ENCODE measurements at places on chromosomes 3 and 15.
A peak's percentile ranks its signal among the peaks of the same experiment; 100 is the strongest.

DNA sequence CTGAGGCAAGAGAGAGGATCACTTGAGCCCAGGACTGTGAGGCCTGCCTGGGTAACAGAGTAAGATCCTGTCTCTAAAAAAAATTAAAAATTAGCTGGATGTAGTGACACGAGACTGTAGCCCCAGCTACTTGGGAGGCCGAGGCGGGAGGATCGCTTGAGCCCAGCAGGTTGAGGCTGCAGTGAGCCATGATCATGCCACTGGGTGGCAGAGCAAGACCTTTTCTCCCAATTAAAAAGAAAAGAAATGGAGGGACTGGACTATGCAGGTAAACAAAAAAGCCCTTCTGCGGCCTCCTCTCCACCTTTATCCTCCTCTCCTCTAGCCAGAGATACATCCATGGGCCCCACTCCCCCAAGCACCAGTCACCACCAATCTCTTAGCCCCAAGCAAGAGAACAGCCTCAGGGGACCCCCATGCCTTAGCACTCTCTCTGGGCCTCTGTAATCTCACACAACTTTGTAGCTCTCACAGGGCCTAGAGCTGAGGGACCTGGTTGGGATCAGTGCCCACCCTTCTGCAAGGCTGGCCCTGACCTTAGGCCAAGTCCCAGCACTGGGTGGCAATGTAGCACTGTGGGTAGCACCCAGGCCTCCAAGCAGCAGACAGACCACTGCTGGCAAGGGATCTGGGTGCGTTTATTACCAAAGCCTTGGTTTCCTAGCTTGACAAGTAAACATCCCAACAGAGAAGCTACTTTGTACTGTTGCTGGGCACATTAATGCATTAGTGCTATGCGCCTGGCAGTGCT is 43.4 kb downstream of the FAM174B start:
- peak; percentile 65 for DNase-seq

- DNase-seq = no peak
Observed at GRCh38 chr3:116802651-116803050, 93.1 kb downstream of the TUSC7 start.

- peak; percentile 37 for DNase-seq
Observed at GRCh38 chr15:81400640-81401236, 26.7 kb upstream of the TMC3 start.

DNA sequence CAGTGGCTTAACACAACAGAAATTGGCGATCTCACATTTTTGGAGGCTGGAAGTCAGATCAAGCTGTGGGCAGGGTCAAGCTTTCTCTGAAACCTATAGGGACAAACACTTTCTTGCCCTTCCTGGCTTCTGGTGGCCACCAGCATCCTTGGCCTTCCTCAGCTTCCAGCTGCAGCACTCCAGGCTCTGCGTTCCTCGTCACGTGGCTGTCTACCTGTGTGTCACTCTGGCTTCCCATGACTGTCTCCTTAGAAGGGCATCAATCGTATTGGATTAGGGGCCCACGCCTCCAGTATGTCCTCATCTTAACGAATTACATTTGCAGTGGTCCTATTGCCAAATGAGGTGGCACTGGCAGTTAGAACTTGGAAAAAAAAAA is 25.8 kb downstream of the DNASE1L3 start:
- DNase-seq = no peak

DNA sequence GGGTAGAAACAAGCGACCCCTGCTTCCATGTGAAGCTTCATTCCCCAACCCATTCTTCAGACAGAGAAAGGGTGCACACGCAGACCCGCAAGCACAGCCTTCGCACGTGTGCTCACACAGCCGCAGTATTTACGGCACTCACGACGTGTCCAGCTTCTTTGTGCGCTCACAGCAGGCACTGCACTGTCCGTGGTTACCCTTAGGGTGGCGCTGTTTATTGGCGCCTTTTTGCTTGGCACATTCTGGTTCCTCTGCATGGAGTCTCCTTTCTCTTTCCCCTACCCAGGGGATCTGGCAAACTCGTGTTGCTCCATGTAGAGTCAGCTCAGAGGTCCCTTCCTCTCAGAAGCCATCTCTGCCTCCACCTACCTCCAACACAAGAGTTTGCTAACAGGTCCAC is 115.1 kb downstream of the SLCO3A1 start:
- DNase-seq = no peak

DNA sequence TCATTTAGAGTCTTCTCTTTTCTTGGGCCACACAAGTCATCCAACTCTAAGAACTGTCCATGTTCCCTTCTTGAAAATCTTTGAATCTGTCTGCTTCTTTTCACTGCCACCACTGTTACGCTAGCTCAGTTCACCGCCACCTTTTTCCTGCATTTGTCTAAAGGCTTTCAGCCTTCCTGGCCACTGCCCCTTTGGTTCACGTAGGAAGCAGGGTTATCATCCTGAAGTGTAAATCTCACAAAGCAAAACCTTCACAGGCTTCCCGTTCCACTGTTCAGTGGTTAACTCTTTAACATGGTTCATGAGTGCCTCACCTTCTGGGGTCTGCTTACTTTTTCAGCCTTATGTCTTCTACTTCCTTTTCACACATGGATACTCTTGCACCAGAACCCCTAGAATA is 26.3 kb upstream of the CCDC39 start:
- no peak for DNase-seq

- DNase-seq = no peak
Observed at GRCh38 chr3:153856932-153857331, 264.3 kb upstream of the ARHGEF26 start.

Measured in Ammon's horn (tissue), 1 donor.